ENCODE measurements at places on chromosomes 3 and 15. TPM values are rescaled to one million over a fixed set of nuclear protein-coding genes. Genes with fewer than 3 reads are reported as not detected.

GRCh38 chr3:168604767-168605166 is 509.0 kb upstream of the GOLIM4 start:
- no peak for DNase-seq

DNA sequence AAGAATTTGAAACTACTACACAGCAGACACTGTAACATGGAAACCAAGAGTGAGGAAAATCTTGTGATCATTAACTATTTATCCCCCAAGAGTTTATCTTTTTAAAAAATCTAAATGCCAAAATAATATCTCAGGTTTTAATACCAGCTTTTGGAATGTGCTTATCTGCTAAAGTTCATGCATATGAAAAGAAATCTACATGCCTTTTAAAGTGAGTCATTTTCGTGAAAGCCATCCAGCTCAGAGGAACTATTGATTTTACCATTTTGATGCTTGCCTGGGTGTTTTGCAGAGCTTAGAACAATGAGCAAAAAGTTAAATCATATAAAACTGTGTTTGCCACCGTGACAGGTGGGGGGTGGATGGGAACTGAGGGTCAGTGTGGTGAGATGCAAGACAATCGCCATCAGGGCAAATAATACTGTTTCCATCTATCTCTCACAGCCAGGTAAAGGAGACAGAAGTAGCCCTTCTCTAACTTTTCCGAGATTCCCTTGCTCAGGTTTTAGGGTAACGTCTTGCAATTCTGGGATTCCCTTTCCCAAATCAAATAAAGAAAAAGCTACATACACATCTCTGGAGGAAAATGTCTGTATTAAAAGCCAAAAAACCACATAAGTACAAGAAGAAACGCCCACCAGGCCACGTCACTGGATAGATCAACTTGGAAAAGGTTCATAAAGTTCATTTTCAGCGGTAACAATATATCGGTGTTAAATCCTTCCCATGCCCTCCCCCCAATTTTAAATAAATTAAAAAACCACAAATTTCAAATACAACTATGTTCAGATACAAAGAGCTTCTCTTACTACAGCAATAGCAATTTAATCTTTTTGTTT is 2.0 kb downstream of the TMEM158 start:
- no peak for DNase-seq

Gene IL20RB
- 1.1 TPM for total RNA-seq

Gene CTNNB1
- total RNA-seq = 132 TPM

Gene FOXL2
- total RNA-seq = not detected

Measured in activated naive CD8-positive, alpha-beta T cell treated with anti-CD3 and anti-CD28 coated beads for 36 hours (primary cell).